Osteocyte (in vitro differentiated cells): ENCODE measurements at places on chromosomes 6 and 20.

- DNase-seq = no peak
These were observed 671.8 kb downstream of the QKI start for GRCh38 chr6:164086076-164086887.

DNA sequence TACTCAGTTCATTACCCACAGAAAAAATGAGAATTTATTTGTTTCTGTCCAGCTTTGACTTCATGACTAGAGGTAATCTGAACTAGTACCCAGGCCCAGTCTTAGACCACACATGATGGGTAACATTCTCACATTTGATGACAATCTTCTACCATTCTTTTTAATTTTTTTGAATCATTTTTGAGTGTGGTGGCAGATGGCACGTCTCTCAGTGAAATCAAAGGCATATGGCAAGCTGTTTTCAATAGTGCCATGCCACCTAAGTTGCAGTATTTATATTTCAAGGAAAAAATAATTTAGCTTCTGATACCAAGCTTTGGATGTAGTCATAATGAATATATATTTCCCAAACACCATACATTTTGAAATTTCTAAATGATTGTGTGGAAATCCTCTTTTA lies 88.8 kb upstream of the HS3ST5 start:
- DNase-seq = no peak

DNA sequence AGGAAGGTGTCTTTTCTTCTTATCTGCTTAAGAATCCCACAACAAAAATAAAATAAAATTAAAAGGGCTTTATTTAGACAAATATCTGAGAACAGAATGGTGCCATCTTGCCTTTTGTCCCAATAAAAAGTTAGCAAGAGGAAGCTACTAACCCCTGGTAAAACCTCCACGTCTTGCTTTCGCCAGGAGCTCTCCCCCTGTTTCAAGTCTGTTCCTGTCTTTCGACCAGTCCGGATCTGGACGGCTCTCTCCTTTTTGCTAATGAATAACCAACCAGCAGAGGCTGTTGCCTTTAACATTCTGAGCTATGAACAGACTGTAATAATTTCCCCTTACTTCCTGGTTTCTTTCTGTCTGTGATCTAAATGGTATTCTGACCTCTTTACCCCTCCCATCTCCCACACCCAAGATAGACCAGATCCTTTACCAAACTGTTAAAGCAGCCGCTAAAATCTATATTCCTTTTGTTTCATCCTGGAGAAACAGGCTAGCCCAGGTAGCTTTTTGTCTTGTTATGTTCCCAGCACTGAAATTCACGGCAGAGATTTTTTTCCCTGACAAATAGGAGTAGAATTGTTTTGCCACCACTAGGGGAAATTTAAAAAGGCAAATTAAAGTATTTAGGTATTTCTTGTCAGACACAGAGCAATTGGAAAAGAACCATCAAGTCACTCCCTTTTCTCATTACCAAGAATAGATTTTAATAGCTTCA lies at the start of gene FRK:
TSS of gene FRK (minus strand) at position 320 of the 712 bp plus-strand sequence. CDS start 580 bp downstream, outside the sequence.
- DNase-seq = no peak

DNA sequence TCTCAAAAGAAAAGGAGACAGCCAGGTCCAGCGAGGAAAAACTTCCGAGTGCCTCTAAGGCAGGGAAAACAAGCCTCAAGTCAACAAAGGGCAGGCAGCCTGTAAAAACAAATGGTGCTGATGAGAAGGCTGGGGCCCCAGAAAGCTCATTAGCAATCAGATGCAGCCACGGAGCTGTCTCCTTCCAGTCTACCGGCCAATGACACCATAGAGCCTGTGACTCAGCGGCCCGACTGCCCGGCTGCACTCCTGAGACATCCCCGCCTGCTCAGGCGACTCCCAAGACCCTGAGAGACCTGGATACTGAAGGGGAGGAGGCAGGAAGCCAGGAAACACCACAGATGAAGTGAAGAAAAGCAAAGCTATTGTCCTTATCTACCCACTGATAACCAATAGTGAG lies 120.1 kb upstream of the HDDC2 start:
- no peak for DNase-seq

DNA sequence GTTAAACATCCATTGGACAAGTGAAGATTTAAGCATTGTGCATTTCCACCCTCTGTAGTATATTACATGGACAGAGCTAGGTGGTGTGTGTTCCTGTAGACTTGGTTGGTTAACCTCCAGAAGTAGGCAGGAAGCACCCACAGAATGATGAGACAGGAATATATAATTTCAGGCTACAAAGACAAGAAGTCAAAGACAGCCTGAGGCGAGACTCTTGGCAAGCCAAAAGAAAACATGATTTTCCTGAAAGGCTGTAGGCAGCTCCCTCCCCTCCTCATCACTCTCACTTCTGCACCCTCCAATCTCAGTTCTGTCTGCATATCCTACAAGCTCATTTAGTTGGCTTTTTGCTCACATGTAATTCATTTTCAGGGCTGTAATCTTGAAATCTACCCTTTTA lies 110.0 kb upstream of the SLC35B3 start:
- no peak for DNase-seq

DNA sequence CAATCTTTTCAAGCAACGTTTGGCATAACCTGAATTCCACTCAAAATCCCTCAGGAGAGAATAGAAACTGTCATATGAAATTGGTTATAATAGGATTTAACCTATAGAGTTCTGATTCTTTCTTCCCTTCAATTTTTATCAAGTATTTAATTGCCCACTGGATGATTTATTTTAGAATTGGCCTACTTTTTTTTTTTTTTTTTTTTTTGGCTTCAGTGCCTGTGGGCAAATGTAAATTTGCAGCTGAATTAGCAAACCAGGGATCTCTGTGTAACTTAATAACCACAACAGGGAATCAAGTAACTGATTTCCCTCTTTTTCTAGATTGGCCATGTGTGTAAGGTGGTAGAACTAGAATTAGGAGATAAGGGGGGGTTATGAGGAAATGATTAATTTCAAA lies 157.0 kb downstream of the SOX4 start:
- DNase-seq = no peak

GRCh38 chr6:115891750-115892149 lies 168.9 kb downstream of the FRK start:
- DNase-seq = no peak

GRCh38 chr6:6859105-6859504 lies 248.7 kb upstream of the RREB1 start:
- DNase-seq = no peak

DNA sequence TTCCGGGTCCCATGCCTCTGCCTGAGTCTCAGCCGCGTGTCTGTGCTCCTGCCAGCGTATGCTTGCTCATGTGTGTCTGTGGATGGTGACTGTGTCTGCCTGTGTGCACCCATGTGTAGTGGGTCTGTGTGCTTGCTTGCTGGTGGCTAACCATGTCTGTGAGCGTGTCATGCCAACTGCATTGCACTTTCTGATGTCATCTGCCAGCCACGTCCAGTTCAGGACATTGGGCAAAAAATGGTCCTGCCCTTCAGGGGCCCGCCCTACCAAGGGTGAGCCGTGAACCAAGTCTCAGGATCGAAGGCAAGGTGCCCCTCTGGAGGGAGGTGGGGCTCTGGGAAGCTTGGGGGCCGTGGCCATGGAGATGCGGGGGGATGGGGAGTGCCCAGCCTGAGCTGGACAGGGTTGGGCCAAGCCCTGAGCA lies 9.4 kb upstream of the ZBTB46 start:
- DNase-seq = no peak

DNA sequence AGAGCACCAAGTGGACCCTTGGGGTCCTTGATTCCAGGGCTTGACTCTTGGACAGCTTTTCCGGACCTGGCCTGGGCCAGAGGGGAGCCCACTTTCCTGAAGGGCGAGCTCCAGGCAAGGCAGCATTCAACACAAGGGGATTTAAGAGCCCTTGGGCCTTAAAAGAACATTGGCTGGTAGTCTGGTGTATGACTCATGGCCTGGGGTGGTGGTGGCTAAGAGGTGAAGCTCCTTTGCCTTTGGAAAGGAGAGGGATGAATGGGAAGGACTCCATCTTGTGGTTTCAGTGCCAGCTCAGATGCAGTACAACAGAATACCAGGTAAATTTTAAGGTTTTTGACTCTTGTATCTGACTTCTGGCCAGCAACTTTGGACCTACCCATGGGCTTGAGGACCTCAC lies 760.7 kb downstream of the GRIK2 start:
- no peak for DNase-seq

DNA sequence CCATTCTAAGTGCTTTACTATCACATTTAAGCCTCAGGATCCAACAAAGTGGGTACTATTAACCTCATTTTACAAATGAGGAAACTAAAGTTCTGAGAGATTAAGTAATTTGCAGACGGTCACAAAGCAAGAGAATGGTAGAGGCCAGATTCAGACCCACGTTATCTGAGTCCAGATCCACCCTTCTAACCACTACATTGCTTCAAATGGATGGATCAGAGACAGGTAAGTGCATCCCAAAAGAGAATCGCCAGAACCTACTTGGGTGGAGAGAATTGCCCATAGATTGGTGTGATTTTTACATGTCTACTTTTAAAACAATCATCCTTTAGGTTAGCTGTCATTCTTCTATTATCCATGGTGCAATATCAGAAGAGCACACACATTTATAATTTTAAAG lies 7.1 kb downstream of the MAN1A1 start:
- no peak for DNase-seq

- no peak for DNase-seq
These were observed 12.0 kb downstream of the RBM38 start for GRCh38 chr20:57403216-57403615.

DNA sequence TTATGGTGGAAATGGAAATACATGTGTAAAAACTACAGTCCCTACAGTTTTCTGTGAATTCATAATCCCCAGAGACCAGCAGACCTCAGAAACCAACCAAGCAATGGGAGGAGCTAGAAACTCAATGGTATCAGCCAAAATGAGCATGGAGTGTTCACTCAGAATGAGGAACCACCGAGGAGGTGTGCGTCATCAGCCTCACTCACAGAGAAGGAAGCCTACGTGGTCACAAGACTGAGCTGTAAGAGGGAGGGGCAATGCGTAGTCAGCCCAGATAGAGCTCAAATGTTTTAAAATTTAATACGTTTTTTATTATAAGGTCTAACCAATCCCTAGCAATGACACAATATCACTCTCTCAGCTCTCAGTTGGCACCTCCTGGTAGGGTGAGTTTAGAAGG lies 17.4 kb downstream of the MYLK4 start:
- no peak for DNase-seq

DNA sequence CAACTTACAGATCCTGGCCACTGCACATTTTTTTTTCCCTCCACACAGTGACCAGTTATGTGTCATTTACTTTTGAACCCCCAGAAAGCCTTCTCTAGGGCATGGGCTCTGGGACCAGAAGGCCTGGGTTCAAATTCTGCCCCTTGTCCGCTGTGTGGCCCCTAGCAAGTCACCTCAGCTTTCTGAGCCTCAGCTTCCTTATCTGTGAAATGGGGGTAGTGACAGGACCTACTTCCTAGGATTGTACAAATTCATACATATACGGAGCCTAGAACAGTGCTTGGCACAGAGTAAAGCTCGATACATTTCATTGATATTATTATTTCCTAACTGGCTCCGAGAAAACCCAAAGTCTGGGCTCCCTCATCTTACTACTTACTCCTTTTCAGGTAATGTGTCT lies 1.6 kb downstream of the BPI start:
- DNase-seq = no peak

DNA sequence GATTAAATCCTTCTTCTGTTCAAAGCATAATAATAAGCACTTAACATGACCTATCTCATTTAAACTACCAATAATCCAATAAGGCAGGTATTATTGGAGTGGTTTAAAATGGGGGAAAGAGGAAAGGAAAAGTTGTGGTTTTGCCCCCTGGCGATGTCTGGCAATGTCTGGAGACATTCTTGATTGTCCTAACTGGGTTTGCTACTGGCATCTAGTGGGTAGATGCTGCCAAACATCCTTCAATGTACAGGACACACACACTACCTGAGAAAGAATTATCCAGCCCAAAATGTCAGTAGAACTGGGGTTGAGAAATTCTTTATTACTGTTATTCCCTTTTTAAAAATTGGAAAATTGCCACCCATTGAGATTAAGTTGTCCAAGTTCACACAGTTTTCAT lies 25.2 kb upstream of the SRSF6 start:
- DNase-seq = no peak

- no peak for DNase-seq
These were observed 130.5 kb downstream of the MYB start for GRCh38 chr6:135311446-135312200.

- DNase-seq = no peak
These were observed 66.6 kb downstream of the TNFAIP3 start for GRCh38 chr6:137933696-137934095.

DNA sequence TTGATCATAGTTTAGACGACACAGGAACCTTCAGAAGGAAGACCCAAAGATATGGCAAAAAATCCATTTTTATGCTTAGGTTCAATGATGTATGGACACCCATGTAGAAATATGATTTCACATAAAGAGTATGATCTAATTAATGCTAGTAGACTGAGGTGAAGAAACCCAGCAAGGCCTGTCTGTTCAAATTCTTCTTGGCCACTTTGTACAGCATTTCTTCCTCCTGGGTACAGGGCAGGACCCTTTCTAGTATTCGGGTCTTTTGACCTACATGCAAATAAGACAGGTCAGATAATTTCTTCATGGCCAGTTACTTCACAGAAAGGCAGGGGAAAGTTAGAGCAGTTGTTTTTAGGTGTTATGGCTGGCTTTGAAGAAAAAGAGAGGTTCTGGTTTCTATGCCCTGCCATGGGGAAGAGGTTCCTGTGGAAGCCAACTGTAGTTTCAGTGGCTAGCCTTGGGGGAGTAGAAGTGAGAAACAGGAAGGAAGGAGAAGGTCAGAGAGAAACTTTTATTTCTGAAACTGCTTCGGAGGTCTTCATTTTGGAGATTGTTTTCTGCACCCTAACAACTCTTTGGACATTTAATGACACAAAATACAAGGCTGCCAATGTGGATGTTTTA lies 208.3 kb downstream of the PTPRK start:
- no peak for DNase-seq

GRCh38 chr6:126118936-126119335 lies 132.6 kb downstream of the TRMT11 start:
- DNase-seq = no peak

DNA sequence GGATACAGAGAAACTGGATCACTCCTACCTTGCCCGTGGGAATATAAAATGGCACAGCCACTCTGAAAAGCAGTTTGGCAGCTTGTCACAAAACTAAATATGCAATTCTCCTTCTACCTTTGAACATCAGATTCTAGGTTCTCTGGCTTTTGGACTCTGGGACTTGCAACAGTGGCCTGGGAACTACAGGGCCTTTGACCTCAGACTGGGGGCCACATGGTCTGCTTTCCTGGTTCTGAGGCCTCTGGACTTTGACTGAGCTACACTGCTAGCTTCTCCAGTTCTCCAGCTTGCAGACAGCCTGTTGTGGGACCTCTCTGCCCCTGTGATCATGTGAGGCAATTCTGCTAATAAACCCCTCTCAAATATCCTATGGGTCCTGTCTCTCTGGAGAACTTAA lies 168.8 kb downstream of the CDH26 start:
- no peak for DNase-seq
